Urinary bladder (tissue), 4 donors: ENCODE measurements at places on chromosomes 7 and 10.

DNA sequence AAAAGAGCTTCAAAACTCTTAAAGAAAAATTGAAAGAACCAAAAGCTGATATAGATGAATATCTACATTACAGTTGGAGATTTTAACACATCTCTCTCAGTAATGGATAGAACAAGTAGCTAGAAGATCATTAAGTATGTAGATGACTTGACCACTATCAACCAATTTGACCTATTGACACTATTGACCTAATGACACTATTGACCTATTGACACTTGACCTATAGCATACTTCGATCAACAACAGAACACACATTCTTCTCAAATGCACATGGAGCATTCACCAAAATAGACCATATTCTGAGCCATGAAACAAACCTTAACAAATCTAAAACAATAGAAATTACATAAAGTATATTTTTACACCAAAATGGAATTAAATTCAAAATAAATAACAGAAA lies 22.3 kb downstream of the GIMAP5 start:
- no peak for DNase-seq

DNA sequence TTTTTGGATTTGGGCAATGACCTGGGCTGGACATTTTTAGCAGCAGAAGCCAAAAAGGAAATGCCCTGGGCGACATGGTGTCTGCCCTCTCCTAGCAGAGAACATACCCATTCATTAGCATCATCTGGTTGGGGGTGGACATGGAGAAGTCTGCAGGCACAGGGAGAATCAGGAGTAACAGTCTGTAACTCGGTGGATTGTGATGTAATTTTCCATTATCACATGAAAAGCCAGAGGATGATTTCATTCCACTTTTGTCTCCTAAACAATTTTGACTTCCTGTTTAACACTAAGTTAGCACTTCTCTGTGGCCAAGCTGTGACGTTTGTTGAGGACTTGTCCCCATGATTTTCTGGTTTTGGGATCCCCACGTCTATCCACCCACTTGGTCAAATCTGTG lies 153.8 kb upstream of the HABP2 start:
- DNase-seq: no peak

- no peak for DNase-seq
These were observed 162.6 kb downstream of the RAB11FIP2 start for GRCh38 chr10:117884093-117884492.

DNA sequence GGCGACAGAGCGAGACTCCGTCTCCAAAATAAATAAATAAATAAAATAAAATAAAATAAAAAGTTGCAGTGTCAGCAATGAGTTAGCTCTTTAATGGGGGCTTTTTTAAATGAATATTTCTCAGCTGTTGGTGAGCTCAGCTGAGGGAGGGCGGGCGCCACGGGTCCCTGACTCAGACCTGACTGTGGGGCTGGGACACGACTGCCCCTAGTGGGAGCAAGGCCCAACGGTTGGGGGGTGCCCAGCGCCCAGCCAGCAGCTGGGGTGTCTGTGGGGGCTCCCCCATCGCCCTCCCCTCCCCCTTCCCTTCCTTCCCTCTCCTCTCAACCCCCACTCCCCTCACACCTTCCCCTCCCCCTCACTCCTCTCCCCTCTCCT lies 46.6 kb downstream of the PWWP2B start:
- no peak for DNase-seq

DNA sequence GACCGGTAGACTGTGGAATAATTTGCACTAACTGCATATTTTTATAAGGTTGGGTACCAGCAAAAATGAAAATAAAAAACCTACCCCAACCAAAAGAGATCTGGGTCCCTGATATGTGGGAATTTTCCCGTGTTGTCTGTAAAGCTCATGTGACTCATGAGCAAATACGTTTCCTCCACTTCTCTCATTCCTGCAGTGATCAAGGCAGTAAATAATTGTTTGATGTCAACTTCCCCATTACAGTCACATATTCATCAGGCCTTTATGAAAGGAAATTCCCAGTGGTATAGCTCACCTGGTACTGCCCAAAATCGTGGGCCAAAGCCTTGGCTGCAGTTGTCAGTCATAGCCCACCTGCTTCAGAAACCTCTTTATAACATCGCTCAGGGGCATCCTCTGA lies 166.0 kb upstream of the ANK3 start:
- DNase-seq: no peak

DNA sequence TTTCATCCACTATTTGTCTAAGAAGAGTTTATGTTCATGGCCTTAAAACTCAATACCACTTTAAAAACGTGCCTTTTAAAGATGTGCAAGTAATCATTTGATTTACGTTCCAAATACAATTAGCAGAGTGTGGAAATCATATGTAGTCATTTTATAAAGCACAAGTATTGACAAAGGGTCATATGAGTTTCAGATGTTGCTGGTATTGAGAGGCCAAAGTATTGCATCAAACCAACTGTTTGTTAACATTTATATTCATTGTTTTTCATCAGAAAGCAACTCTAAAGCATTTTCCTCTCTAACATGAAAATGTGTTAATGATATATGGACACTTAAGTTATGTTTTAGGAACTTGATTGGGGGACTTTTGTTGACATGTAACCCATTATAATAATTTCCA lies 11.5 kb upstream of the TSGA13 start:
- no peak for DNase-seq

DNA sequence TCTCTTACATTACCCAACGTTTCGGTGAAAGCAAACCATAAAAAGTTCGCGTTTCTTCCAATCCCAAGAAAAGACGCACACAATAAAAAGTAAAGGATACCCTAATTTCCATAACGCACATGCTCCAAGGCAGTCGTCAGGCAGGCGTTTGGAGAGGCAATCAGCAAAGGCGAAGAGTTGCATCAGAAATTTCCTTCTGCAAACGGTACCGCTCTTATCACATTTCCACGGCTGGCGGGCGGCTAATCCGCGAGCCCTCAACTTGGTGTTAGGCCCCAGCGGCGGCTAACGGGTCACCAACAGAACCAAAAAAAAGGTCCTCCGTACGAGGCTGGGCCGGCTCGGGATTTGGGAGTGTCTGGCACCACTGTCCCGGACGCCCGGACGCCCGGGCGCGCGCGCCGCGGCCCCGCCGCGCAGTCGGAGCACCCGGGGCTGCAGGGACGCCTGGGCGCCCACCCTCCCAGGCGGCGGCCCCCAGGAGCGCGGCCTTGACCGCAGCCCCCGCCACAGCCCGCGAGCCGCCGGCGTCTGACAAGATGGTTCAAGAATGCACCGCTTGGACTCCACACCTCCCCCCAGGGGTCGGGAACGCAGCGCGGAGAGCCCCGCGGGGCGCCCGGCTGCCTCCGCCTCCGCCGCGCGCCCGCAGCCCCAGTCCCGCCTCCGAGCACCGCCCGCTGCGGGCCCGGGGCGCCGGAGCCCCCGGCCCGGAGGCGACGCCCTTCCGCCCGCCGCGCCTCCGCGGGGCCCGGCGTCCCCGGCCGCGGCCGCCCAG lies 9.8 kb upstream of the GRB10 start:
- DNase-seq: no peak

- DNase-seq: no peak
These were observed 50.3 kb upstream of the ST8SIA6 start for GRCh38 chr10:17504547-17505245.

- DNase-seq: no peak
These were observed 7.8 kb upstream of the ATOH7 start for GRCh38 chr10:68239596-68240150.

GRCh38 chr7:1693991-1694524 lies 24.0 kb downstream of the ELFN1 start:
- peak; percentile 48 for DNase-seq

DNA sequence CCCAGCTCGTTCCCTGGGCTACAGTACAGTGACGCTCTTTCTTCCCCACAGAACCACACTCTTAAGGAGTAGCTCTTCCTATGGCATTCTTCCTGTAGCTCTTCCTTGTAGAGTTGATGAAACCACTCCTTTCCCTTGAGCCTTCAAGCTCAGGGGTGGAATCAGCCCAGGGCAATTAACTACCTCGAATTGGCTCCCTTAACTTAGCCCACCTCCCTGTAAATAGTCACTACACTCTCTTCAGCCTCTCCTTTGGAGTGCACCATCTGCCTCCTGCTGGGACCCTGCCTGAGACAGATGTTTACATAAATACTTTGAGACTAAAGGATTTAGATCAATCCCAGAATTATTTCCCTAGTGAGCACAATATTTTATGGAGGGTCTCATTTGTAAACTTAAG lies 537.8 kb upstream of the AUTS2 start:
- DNase-seq: no peak

DNA sequence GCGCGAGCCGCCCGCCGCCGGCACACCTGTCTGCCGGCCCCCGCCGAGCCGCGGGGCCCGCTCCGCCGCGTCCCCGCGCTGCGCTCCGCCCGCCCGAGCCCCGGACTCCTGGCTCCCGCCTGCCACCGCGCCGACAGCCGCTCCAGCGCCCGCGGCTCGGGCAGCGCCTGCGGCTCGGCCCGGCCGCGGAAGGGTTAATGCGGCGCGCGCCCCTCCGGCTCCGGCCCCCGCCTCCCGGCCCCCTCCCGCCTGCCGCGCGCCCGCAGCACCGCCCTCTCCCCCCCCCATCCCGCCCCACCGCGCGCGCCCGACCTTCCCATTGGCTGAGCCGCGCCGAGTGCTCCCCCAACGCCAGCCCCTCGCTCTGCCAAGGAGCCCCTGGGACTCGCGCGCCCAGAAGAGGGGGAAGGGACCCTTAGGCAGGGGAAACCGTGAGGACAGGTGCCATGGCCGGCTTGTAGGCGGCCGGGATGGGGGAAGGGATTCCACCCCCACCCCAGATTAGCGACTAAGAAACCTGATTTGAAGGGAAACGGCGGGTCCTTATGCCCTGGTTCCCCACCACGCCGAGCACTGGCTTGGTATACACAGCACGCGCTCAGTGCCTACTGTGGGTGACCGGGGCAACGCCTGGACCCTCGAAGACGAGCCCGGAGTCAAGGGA lies at the start of gene KCNH2:
KCNH2 (minus strand) TSS at position 196 of the 664 bp plus-strand sequence. CDS start 408 bp downstream, outside the sequence.
- no peak for DNase-seq

DNA sequence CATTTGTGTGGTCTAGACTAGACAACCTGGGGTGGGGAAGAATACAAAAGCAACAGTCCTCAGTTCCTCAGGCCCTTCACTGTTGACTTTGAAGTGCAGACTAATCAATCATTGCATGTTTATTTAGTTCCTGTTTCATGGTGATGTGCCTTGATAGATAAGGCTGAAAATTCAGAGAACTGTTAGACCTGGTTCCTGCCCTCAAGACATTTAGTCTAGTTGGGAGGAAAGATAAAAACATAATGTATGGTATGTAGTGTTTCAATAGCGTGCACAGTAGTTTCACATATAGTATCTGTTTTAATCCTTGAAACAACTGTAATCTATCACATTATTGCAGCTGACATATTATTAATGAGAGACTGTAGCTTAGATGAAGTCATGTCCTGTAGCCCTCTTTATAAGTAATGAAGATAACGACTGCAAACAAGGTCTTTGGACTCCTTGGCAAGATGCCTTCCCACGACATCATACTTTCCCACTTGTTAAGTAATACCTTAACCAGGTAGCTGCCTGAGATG lies 124.0 kb downstream of the CELF2 start:
- no peak for DNase-seq

- DNase-seq: no peak
These were observed 121.9 kb upstream of the AUTS2 start for GRCh38 chr7:69476416-69476815.

- no peak for DNase-seq
These were observed 436 bp upstream of the SLC25A13 start for GRCh38 chr7:96322373-96322695.

DNA sequence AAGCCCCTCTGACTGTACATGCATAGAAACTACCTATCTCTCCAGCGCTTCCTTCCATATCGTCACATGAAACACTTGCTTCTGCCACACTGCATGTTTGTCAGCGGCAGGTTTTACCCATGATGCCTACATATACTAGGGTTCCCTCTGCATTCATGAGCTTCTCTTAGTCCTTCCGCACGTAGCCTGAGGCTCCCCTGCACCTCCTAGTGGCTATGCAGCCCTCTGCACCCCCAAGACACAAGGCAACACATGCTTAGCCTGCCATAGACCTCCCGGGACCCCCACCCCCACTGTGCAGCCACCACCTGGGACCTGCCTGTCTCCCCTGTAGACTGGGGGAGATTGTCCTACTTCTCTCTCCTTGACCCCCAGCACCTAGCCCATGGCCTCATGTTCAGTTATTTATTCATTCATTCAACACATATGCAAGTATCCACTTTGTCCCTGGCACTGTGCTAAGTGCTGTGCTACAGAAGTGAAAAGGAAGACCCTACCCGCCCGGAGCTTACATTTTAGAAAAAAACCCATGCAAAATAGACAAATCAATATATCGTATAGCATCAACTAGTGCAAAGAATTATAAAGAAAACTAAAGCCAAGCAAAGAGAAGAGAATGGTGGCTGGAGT lies 23.5 kb downstream of the TMEM273 start:
- DNase-seq: no peak

DNA sequence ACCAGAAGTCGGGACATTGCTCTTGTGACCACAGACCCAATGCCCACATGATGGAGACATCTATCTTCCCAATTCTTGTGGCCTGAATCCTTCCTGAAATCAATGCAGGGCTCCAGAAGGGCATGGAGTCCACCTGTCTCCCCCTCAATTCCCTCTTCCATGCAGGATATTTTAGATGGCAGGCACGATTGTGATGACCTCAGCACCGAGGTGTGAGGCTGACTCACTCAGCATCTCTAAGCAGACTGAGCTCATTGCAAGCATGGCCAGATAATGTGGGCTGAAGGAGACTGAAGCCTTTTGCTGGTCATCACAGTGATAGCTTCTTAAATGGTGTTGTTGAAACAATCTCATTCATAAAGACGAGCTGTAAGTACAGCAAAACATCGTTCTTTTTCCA lies 374.9 kb upstream of the PODXL start:
- no peak for DNase-seq
